Fibroblast of lung (primary cell): ENCODE measurements at places on chromosomes 1 and 21. TPM values are rescaled to one million over a fixed set of nuclear protein-coding genes. Genes with fewer than 3 reads are reported as not detected.

GRCh38 chr1:237890416-237890815 is 306 bp downstream of the ZP4 start:
- DNase-seq: no peak
- H3K27me3 ChIP-seq: no peaks in the 10 kb centered on the region
- H3K4me1 ChIP-seq: no peaks in the 10 kb centered on the region
- H3K4me3 ChIP-seq: no peak overlapping the region

DNA sequence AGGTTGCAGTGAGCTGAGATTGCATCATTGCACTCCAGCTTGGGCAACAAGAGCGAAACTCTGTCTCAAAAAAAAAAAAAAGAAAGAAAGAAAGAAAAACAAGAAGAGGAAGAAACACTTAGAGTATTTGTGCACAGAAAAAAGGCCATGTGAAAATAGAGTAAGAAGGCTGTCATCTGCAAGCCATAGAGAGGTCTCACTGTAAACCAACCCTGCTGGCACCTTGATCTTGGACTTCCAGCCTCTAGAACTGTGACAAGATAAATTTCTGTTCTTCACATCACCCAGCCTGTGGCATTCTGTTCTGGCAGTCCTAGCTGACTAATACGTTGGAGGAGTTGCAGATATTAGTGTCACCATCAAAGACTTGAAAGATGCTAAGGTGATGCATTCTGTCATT is 12.1 kb upstream of the ZDHHC18 start:
- no peaks in the 10 kb centered on the region for H3K27me3 ChIP-seq
- no peaks in the 10 kb centered on the region for H3K4me1 ChIP-seq
- H3K27ac ChIP-seq: no peak overlapping the region
- no peak overlapping the region for H3K4me3 ChIP-seq

- H3K27ac ChIP-seq: no peak overlapping the region
Observed at GRCh38 chr1:228005511-228006033, 1.2 kb upstream of the WNT3A start.

Gene GLMP
- 40.4 and 46.3 TPM in 2 replicates for polyA plus RNA-seq

GRCh38 chr1:229860926-229861325 is 206.1 kb upstream of the GALNT2 start:
- no peak overlapping the region for H3K4me3 ChIP-seq
- H3K27me3 ChIP-seq: no peaks in the 10 kb centered on the region
- H3K36me3 ChIP-seq: no peaks in the 10 kb centered on the region
- no peak overlapping the region for H3K27ac ChIP-seq
- DNase-seq: no peak
- no peaks in the 10 kb centered on the region for H3K4me1 ChIP-seq

DNA sequence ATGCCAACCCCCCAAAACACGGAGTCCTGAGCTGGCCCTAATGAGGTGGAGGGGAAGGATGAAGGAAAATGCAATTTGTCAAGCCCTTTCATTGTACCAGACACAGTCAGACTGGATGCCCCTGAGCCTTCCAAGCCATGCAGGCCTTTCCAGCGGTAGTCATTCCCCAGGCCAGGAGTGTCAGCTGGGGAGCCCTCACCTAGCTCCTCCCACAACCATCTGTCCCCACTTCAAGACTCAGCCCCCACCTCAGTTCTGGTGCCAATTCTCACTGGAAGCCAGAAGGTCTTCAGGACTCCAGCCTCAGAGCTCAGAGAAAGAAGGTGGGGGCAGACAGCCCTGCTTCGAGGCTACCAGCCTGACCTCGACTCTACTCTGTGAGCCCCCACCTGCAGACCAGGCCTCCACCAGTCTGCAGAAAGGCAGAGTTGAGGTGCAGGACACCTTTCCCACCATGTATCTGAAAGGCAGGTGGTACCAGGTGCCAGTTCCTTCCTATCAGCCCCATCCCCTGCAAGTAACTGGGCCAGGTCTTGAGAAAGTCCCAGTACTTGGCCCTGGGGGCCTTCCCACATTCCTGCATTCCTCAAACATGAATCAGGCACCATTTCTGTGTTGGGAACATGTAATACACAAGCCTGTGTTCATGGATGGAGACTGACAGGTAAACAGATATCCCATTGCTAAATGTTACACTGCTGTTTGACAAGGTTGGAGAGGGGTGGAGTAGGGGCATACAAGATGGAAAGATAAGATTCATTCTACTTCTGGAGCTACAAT is 180.6 kb upstream of the EDN2 start:
- H3K36me3 ChIP-seq: no peaks in the 10 kb centered on the region
- no peak overlapping the region for H3K4me3 ChIP-seq
- H3K4me1 ChIP-seq: peaks cover 5% of the 10 kb centered on the region
- H3K27me3 ChIP-seq: no peaks in the 10 kb centered on the region

Gene MROH9
- 0.15 TPM in 1 of 2 replicates, not detected in the other for polyA plus RNA-seq

DNA sequence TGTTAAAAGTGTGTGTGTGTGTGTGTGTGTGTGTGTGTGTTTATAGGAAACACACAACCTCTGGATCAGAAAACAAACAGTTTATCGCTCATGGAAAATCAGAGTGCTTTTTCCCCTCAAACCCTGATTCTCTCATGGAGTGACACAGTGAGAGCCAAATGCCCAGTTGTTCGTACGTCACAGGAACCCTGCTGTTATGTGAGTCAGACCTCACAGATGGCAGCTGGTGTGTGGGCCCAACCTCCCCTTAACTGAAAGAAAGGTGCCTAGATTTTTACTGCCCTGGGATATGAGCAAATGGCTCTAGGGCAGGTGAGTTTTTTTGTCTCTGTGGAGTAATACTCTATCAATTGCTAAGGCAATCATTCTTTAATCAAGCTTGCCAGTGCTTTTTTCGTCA is 1788.1 kb downstream of the BRINP3 start:
- peak; percentile 13 for DNase-seq
- H3K36me3 ChIP-seq: no peaks in the 10 kb centered on the region
- no peaks in the 10 kb centered on the region for H3K4me1 ChIP-seq
- no peak overlapping the region for H3K27ac ChIP-seq
- H3K4me3 ChIP-seq: no peak overlapping the region
- H3K27me3 ChIP-seq: no peaks in the 10 kb centered on the region

Gene OR2T33
- polyA plus RNA-seq: not detected in 2 replicates

Gene SH2D1B
- 0.02 TPM in 1 of 2 replicates, not detected in the other for polyA plus RNA-seq

DNA sequence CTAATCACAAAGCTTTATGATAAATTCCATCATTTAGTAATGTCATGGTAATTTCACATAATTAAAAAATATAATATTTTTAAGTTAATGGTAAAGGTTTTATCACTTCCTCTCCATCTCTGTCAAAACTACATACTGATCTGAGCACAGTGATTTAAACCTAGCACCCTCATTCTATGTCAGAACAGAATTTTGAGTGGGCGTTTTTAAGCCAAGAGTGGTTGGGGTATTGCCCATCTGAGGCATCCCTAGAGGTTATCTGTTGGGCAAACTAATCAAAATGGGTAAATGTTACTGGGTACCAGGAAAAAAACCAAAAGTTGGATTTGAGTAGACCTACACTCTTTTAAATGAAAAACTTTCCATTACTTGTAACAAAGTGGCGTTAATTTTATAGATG is 100.7 kb upstream of the GFI1 start:
- H3K4me3 ChIP-seq: no peak overlapping the region
- no peaks in the 10 kb centered on the region for H3K36me3 ChIP-seq
- peaks cover 5% of the 10 kb centered on the region for H3K4me1 ChIP-seq
- no peaks in the 10 kb centered on the region for H3K27me3 ChIP-seq

DNA sequence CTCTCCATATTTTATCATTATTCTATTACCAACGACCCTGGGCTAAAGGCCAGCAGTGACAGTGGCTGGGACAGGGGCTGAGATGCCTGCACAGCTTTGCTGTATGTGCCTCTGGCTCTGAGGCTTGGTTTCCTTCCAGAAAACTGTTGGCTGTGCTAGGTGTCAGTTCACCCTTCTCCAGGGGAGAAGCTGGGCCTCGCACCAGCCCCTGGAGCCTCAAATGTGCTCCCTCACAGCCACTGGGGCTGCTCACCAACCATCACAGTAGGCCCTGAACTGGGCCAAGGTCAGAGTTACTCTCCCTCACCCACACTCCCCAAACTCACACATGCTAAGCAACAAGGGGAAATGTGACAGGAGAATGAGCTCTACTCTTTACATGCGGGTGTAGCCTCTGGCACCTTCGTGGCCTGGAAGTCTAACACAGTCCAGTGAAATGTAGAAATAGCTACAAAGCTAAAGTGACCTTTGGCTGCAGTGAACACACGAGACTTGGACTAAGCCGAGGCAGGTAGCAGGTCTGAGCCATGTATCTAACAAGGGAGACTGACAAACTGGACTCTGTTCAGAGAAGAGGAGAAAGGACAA is 4.7 kb upstream of the CD160 start:
- H3K36me3 ChIP-seq: no peaks in the 10 kb centered on the region
- no peak overlapping the region for H3K4me3 ChIP-seq
- DNase-seq: no peak
- no peaks in the 10 kb centered on the region for H3K4me1 ChIP-seq

- H3K36me3 ChIP-seq: no peaks in the 10 kb centered on the region
- H3K27ac ChIP-seq: no peak overlapping the region
- H3K4me3 ChIP-seq: no peak overlapping the region
- H3K4me1 ChIP-seq: no peaks in the 10 kb centered on the region
Observed at GRCh38 chr1:64110924-64111777, 92.3 kb upstream of the UBE2U start.

- no peak overlapping the region for H3K27ac ChIP-seq
- no peaks in the 10 kb centered on the region for H3K36me3 ChIP-seq
- no peak overlapping the region for H3K4me3 ChIP-seq
- no peaks in the 10 kb centered on the region for H3K27me3 ChIP-seq
Observed at GRCh38 chr1:223022641-223023473, 120.2 kb downstream of the TLR5 start.

Gene DNAJC16
- 15.3 and 18.9 TPM in 2 replicates for polyA plus RNA-seq

DNA sequence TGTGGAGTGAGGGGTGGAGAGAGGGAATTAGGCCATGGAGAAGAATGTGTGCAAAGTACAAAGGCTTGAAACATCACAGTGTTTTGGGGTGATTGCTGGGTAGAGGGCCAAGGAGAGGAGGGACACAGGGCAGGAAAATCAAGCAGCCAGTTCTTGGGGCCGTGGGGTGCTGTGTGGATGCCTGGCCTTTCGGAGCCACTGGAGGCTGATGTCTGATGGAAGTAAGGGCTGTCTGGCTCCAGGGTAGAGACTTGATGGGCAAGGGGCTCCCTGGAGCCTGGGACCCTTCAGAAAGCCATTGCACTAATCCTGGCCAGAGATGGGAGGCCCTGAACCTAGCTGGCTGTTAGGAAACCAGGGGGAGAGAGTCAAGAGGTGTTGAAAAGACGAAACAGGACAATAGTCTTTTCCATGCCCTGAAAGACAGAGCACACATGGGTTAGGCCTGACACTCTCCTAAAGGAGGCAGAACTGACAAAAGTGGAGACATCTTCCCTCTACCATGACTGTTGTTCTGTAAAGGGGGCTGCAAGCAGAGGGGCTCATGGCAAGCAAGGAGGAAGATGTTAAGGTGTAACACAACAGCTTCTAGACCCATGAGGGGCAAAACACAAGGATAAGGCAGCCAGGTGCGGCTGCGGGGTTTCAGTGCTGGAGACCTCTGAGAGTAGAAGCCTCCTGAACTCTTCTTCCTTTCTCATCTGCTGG is 21.0 kb downstream of the ATF3 start:
- H3K27ac ChIP-seq: no peak overlapping the region
- H3K4me3 ChIP-seq: no peak overlapping the region
- no peaks in the 10 kb centered on the region for H3K4me1 ChIP-seq
